ENCODE measurements at places on chromosomes 6 and 20.

- no peak for DNase-seq
Observed at GRCh38 chr20:23022849-23023248, 12.3 kb upstream of the SSTR4 start.

DNA sequence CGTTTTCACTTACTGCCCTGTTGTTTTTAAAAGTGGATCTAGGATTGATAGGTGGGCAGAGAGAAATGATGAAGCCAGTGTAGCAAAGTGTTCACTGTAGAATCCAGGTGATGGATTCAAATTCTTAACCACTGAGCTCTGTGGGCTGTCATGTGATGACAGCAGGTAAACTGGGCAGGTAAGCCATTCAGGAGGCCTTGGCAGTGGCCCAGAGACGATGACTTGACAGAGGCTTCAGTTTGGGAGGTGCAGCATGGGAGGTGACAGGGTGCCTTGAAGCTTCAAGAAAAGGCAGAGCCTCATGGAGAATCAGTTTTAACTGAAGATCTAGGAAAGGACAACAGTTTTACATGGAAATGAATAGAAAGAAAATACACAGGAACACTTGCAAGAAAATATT is 2.0 kb downstream of the NAA20 start:
- no peak for DNase-seq

- no peak for DNase-seq
Observed at GRCh38 chr20:54056762-54057639, 13.4 kb downstream of the BCAS1 start.

DNA sequence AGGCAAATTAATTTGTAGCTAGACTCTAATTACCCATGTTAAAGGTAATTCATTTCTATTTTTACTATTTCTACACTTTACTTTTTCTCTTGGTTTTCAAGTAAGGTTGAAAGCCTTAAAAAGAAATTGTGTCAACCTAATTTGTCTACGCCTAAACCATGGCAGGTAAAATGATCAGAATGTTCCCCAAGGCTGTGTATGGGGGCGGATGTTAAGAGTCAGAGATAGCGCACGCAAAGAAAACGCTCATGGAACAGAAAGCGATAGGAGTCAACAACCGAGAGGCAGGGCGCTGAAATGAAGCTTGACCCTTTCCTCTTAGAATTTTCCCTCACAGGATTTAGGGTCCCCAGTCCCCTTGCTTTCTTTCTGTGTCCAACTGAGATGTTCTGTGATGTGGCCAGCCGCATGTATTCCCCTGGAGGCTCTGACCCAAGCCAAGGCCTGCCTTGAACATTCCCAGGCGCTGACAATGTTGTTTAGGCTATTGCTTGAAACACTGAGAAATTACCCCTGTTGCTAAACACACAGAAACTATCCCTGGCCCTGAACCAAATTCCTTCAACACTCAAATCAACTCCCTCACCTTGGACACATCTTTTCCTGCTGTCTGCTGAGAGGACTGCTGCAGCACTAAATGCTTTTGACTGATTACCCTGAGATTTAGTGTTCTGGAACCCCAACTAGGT is 10.9 kb downstream of the PSMB1 start:
- no peak for DNase-seq

DNA sequence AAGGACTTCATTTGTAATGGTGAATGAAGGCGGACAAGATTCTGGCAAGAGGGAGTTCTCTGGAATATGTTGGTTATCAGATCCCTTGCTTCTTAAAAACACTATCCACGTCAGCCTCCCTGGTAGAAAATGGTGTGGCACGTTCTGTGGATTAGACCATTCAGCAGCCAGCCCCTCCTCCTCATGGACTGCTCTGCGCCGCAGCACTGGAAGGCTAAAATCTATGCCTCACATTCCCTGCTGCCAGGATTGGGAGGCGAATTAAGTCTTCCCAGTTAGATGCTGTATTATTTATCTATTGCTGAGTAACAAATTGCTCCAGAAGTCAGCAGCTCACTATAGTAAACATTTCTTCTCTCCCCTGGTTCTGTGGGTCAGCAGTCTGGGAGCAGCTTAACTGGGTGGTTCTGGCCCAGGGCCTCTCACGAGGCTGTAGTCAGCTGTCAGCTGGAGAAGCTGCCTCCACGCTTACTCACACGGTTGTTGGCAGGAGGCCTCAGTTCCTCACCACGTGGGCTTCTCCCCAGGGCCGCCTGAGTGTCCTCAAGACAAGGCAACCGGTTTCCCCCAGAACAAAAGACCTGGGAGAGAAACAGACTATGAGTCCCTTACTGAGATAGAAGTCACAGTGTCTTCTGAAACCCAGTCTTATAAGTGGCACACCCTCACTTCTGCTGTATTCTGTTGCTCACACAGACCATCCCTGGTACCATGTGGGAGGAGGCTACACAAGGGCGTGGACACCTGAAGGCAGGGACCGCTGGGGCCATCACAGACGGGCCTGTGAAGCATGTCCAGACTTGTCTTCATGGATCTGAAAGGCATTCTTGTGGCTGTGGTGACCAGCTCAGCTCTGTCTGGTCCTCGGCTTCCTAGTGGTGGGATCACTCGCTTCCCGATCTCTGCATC is 101.0 kb downstream of the NRN1 start:
- peak; percentile 38 for DNase-seq

DNA sequence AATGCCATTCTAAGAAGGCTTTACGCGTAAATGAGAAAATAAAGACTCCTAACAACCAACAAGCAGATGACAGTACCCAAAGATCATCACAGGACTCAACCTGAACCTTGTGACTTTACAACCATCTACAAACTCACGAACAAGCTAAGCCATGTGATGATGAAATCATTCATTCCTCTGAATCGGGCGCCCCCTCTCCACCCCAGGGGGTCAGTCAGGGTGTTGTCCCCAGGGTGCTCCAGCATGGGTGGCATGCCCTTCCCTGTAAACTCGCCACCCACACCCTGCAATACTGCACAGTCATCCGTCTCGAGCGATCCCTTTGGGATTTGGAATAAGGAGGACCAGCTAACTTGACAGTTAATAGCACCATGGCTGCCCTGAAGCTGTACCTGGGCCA is 12.6 kb downstream of the SERPINB6 start:
- no peak for DNase-seq

DNA sequence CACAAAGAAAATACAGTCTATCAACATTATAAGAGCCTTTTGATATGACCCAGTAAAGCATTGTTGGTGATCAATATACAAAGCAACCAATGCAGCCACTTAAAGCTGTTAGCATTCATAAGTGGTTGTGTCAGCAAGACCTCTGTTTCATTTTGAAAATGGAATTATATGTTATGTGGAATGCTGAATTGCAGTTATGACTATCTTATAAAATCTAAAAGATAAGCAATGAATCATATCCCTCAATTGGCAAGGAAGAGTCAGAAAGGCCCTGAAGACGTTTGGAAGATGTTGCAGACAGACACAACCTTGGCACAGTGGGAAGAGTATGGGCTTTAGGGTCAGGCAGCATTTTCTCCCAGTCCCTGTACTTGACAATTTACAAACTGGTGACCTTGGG is 93.8 kb upstream of the RNF217 start:
- DNase-seq = no peak

- DNase-seq = no peak
Observed at GRCh38 chr20:5154543-5154925, 27.7 kb downstream of the CDS2 start.

DNA sequence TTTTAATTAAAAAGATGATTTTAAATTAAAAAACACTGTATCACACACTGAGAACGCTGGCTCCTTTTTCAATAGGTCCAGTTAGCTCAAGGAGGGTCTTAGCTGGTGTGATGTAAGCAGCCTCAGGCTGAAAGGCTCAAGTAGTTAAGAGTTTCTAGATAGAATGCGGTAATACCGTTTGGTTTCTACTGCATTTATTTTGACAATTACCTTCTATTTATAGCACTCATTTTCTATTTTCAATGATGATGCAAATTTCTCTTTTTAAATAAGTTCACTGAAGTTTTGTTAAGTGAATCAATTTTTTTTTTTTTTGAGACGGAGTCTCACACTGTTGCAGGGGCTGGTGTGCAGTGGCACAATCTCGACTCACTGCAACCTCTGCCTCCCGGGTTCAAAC is 87.1 kb downstream of the PREX1 start:
- DNase-seq = no peak
